ENCODE measurements at places on chromosomes 3 and 15.

- no peak for DNase-seq
These were observed 18.4 kb upstream of the CRABP1 start for GRCh38 chr15:78321786-78322185.

- no peak for DNase-seq
These were observed 8.8 kb downstream of the ANKUB1 start for GRCh38 chr3:149783576-149783975.

GRCh38 chr3:56700151-56700550, 17.1 kb upstream of the TASOR start:
- DNase-seq: no peak

GRCh38 chr3:165852191-165852590, 15.0 kb upstream of the BCHE start:
- no peak for DNase-seq

DNA sequence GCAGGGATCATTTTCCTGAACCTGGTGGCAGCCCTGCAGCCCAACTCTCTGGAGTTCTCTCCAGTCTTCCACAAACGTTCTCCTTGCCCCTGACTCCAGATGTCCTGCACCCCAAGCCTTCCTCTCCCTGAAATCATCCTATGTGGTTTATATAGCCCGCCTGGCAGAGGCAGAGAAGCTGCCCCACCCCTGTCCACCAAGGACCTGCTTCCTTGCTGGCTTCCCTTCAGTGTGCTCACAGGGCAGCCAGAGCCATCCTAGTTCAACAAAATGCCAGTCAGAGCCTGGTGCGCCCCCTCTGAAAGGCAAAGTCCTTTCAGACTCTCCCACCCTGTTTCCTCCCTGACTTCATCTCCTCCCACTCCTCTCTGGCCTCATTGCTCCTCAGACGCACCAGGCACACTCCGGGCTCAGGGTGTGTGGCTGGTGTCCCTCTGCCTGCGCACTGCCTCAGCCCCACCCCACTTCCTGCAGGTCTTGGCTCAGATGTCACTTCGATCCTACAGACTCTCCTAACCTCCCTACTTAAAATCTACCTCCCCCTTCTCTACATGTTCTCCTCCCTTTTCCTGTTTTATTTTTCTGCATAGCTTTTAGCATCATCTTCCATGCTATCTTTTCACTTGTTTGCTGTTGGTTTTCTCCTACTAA, 5.9 kb downstream of the KBTBD13 start:
- DNase-seq: no peak

GRCh38 chr15:61132211-61132610, 96.9 kb downstream of the RORA start:
- no peak for DNase-seq

- DNase-seq: no peak
These were observed 175.1 kb upstream of the PLSCR5 start for GRCh38 chr3:146780251-146780650.

- no peak for DNase-seq
These were observed 185.3 kb upstream of the FEZF2 start for GRCh38 chr3:62558549-62559112.

- no peak for DNase-seq
These were observed 15.8 kb upstream of the SST start for GRCh38 chr3:187685948-187686347.

GRCh38 chr3:172313671-172314070, 134.6 kb downstream of the GHSR start:
- DNase-seq: no peak

DNA sequence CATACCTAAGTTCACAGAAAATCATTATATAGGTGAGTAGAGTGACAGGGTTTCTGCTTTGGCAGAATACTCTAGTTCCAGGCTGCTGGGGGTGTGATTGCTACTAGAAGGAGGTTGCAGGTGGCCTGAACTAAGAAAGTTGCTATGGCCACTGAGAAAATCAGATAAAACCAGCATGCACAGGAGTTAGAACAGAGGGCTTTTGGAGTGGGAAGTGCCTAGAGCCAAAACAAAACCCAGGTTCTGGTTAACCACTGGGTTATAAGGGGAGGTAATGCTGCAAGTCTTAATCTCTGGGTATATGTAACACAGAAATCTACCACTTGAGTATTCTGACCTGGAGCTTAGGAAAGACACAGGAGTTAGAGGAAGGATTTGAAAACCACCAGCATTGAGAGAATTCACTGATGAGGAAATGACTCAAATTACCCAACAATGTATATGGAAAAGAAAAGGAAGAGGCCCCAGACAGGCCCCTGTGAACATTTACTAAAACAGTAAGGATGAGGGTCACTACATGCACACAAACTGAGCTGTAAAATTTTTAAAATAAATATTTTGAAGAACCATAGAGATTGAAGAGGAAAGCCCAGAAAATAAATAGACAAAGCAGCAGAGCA, 60.0 kb downstream of the PLOD2 start:
- no peak for DNase-seq

- DNase-seq: no peak
These were observed 12.1 kb upstream of the THSD4 start for GRCh38 chr15:71103102-71103676.

DNA sequence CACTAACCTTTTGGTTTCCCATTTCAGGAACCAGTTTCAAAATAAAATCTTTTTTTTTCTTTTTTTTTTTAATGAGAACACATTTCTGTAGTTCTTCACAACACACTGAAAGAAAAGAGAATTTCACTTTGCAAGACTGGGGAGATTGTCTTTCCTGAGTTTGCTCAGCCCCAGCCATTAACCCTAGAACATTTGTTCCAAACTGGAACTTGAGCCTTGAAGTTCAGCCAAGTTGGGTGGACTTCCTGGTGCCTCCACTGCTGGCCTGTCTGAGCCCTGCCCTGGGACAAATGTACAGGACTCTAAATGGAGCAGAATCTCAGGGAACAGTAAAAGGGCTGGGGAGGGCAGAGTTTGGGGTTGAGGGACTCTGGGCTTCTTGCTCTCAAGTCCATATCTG, 196.4 kb upstream of the LPP start:
- DNase-seq: no peak

DNA sequence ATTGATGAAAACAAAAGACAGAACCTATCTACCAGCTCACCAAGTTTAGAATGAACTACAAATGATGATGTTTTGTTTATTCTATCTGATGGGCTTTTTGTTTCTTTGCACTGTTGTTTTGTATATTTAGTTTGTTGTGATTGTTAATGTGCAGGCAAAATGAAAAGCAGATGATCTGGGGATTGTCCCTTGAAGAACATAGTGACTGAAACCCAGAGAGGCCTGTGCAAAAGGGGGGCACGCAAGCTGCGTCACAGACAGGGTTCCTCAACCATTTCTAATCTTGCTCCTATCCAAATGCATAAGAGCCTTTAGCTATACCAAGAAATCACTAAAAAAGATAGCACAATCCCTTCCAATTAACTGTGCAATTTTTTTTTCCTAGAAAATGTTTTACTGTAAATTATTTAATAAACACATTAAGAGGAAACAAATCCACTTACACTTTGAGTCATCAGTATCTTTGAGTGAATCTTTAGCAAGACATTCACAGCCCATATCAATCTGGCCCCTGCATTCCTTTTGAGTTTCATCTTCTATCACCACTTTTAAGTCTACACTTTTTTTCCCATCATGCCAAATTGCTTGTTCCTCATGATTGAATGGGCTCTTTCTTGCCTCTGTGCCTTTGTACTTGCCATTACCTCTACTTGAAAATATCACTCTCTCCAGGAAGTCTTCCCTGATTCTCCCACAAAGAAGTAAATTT, 220.3 kb downstream of the ATP8B4 start:
- DNase-seq: no peak

DNA sequence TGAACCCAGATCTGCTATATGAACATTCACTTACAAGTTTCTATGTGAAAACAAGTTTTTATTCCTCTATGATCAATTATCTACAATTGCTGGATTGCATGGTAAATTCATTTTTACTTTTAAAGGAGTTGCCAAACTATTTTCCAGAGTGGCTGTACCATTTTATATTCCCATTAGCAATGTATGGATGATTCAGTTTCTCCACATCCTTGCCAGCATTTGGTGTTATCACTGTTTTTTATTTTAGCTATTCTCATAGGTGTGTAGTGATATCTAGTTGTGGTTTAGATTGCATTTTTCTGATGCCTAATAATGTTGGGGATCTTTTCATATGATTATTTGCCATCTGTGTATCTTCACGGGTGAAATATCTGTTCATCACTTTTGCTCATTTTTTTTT, 78.3 kb downstream of the APBA2 start:
- DNase-seq: no peak

- no peak for DNase-seq
These were observed 52.0 kb downstream of the NTRK3 start for GRCh38 chr15:88204584-88204983.

GRCh38 chr3:48855681-48856447, 8.2 kb upstream of the PRKAR2A start:
- no peak for DNase-seq

DNA sequence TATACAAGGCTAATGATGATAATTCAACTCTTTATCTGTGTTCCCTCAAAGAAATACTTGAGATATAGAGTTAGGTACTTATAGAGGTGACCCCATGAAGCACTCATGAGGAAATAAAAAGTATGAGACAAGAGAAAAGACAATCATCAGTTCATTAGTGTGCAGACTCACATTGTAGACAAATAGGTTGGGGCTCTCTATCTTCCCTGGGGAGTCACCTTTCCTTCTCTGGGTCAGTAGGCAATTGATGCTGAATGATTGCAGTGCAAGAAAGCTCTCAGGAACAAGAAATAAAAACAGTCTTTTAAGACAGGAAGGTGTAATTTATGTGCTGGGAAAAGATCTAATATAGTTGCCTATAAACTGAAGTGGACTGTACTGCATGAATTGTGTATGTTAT, 1357.6 kb upstream of the EPHA6 start:
- no peak for DNase-seq

GRCh38 chr15:90970274-90970673, 15.6 kb downstream of the RCCD1 start:
- no peak for DNase-seq

DNA sequence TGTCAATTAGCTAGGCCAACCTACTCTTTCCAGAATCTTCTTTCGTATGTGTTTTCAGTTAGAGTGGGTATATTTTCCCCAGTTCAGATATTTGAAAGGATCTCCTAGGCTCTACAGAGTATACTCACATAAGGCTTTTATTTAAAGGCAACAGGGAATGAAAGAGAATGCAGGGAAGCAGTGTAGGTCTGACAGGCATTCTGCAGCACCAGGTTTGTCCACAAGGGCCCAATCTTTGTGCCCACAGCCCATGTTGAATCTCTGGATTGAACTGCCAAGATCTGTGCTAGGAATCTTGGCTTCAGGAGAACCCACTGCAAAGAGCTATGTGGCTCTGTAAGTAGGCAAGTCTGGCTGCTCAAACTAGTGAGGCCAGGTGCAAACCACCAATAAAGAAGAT, 24.2 kb upstream of the GALNT15 start:
- DNase-seq: no peak

GRCh38 chr3:99236576-99236975, 335.1 kb upstream of the DCBLD2 start:
- DNase-seq: no peak

DNA sequence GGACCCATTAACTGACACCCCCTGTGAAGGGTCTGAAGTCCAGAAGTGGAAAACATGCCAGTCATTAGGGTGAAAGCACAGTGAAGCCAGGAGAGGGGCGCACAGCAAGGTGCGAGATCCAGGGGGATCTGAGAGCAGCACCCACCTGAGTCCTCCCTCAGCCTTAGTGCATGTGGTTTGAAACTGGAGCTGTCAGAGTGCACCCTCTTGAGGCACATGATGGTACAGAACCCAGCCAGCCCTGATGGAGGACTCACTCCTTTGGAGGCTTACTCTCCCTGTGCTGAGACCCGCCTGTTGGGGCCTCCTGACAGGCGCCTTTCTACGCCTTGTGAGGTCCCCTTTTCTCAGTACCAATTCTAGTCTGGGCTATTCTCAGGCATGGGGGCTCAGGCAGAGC, 77.8 kb downstream of the IL20RB start:
- DNase-seq: no peak

DNA sequence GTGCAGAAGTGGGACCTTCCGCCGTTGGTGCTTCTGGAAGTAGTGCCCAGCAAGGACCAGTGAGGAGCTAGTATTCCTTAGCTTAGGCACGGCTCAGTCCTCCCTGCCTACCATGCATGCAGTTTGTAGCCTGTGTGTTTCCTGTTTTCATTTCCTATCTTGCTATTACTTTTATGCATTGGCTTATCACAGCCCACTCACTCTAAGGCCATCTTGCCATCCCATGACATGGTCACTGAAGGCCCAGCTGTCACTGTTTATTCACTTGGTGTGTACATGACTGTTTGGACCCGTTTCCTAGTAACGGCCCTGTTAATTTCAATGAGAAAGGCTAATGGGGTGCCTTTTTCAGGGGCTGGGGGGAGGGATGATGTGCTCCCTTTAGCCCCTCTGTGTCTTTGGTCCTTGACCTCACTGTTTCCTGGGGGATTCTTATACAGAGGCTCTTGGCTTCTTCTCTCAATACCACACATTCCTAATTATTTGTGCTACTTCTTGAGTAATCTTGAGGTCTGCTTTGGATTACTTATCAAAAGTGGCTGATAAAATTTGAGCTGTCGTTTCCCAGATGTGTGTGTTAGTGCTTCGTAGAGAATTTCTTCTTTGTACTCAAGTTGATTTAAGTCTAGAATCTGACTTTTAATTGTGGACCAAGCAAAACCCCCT, 24.5 kb upstream of the TRAK1 start:
- DNase-seq: no peak

- no peak for DNase-seq
These were observed 84.6 kb downstream of the CD47 start for GRCh38 chr3:108006077-108006771.

DNA sequence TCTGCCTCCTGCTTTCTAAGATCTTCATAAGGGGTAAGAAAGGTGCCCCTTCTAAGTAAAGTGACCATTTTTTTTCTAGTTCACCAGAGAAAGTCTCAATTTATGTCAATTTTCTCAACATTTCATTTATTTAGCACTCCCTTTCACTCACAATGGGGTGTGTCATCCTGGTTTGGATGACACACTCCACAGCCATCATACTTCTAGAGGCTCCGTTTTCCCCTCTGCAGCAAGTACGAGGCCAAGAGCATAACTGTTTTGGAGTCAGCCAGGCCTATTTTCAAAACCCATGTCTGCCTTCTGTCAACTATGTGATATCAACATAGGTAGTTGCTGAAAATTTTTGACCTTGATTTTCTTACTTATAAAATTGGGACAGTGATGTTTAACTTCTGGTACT, 703.2 kb downstream of the NLGN1 start:
- no peak for DNase-seq

DNA sequence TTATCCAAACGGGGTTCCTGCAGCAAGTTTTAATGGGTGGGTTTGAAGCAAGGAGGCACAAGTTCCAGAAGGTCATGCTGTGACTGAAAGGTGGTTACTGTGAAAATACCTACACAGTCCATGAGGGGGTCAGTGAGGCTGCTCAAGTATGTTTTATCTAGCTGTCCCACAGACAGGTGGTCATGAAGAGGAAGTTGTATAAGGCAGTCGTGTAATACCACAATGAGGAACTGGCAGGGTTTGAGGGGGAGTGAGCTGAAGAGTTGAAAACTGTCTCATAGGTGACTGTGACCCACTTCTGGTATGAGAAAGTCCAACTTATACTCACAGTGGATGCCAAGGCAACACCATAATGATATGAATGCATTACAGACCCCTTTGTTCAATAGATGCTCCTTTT, 856.8 kb downstream of the OTOL1 start:
- DNase-seq: no peak

GRCh38 chr15:73485372-73485771, 42.4 kb downstream of the REC114 start:
- no peak for DNase-seq

- DNase-seq: no peak
These were observed 976.0 kb downstream of the ROBO2 start for GRCh38 chr3:78015856-78016255.

All from activated CD4-positive, alpha-beta T cell treated with anti-CD3 and anti-CD28 coated beads for 24 hours (primary cell).